ENCODE measurements at places on chromosomes 5 and 9. TPM values are rescaled to one million over a fixed set of nuclear protein-coding genes. Genes with fewer than 3 reads are reported as not detected.

DNA sequence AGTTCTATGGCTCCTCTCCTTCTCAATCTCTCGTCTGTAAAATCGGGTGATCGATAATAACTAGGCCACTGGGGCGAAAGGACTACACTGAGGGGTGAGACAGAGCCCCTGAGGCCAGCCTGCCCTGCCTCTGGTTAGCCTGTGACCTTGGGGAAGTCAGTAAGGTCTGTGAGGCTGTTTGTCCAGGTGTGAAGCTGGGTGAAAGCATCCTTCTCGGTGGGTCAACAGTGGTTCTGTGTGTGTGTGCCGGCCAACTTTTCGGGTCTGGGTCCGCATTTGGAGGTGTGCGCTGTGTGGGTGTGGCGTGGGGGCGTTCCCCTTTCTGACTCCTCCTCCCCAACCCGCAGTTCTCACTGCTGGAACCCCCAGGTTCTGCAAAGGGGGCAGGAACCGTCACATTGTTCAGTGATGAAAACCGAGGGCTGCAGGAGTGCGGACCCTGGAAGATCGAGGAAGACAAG, 5.0 kb upstream of the RNF44 start:
- peaks cover 38% of the 10 kb centered on the region for H3K4me1 ChIP-seq
- H3K27me3 ChIP-seq: no peaks in the 10 kb centered on the region
- peaks cover 9% of the 10 kb centered on the region for H3K36me3 ChIP-seq
- H3K27ac ChIP-seq: no peak overlapping the region
- no peak for DNase-seq

SPINK13 gene
- 0.30 TPM for polyA plus RNA-seq

GRCh38 chr5:151547364-151547763, 43.8 kb downstream of the FAT2 start:
- no peaks in the 10 kb centered on the region for H3K4me1 ChIP-seq
- DNase-seq: no peak
- no peaks in the 10 kb centered on the region for H3K36me3 ChIP-seq

GRCh38 chr5:54702470-54702869, 184.9 kb downstream of the SNX18 start:
- H3K36me3 ChIP-seq: no peaks in the 10 kb centered on the region
- no peak for DNase-seq
- no peak overlapping the region for H3K4me3 ChIP-seq
- H3K4me1 ChIP-seq: peaks cover 11% of the 10 kb centered on the region

PJA2 gene
- 262 TPM for polyA plus RNA-seq

DNA sequence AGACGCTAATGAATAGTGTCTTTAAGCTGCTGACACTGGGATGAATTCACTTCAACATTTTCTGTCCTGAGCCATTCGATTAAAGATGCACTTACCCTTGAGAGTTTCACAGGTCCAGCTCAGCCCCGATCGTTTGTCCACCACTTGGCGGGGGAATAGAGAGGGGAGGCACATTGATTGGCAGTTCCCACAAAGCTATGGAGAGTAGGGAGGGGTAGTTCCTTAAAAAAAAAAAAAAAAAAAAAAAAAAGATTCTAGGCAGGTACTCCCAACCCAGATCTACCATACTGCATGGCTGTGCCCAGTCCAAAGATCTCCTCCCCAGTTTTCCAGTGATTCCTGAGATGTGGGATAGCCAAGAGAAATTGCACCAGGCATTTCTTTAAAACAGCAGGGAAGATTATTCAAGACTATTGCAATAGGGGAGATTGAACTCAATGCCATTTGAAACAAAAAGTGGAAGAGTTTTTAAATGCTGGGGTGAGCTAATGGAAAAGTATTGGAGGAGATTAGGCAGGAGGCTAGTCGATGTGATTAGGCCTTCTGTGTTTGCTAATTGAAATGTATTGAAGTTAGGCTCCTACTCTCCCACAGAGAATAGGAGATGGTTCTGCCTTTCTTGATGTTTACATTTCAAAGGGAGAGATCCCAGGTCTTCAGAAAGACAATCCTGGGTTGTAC, 2217.4 kb upstream of the WWC1 start:
- no peaks in the 10 kb centered on the region for H3K36me3 ChIP-seq
- H3K27ac ChIP-seq: no peak overlapping the region
- no peaks in the 10 kb centered on the region for H3K4me1 ChIP-seq
- DNase-seq: peak; percentile 10

GRCh38 chr5:32710550-32711361, at the start of gene NPR3:
NPR3 (plus strand) TSS chr5:32711321; CDS start chr5:32711777, 456 bp downstream.
- H3K4me3 ChIP-seq: peak within 1 kb of the TSS; percentile 62
- H3K36me3 ChIP-seq: no peaks in the 10 kb centered on the region
- no peak for DNase-seq
- peaks cover 43% of the 10 kb centered on the region for H3K4me1 ChIP-seq
- peaks cover 58% of the 10 kb centered on the region for H3K27me3 ChIP-seq

IFNA17 gene
- not detected for polyA plus RNA-seq

ANKDD1B gene
- 3.0 TPM for polyA plus RNA-seq

ADAMTS13 gene
- polyA plus RNA-seq: 13.4 TPM

GRCh38 chr5:101966476-101966875, 329.6 kb downstream of the SLCO4C1 start:
- no peaks in the 10 kb centered on the region for H3K4me1 ChIP-seq
- no peak overlapping the region for H3K4me3 ChIP-seq
- H3K36me3 ChIP-seq: no peaks in the 10 kb centered on the region
- H3K27ac ChIP-seq: peak overlapping the region; percentile 62

DNA sequence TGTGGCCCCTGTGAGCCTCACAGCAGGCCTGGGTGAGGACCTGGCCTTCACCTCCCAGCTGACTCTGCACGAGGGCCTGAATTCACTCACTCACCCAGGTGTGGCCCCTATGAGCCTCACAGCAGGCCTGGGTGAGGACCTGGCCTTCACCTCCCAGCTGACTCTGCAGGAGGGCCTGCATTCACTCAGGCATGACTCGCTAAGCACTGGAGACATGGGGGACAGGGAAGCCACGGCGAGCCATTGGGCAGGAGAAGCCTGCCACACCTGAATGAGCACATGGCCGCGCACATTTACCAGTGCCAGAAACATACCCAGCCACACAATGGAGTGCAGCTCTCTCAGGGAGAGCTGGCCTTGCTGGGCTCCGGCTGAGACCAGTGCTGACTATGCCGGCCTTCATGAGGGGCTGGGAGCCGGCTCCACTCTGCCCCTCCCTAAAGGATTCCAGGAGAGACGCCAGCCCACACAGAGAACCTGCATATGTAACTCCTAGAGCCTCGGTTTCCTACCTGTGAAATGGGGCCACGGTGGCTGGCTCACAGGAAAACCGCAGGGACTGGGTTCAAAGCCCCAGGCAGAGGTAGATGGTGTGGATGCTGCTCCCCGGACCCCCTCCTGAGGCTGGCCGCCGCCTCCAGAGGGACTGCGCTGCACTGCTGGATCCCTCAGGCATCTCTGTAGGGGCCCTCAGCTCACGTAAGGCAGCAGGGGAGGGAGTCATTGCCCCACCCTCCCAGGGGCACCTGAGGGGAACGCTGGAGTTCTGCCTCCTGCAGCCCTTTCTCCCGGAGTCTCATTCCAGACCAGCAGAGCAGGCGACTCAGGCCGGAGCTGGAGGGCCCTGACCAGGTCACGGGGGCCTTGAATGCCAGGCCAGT, 7.2 kb downstream of the ADAMTS2 start:
- peaks cover 14% of the 10 kb centered on the region for H3K36me3 ChIP-seq
- H3K27me3 ChIP-seq: peaks cover 7% of the 10 kb centered on the region
- no peak overlapping the region for H3K27ac ChIP-seq
- H3K4me3 ChIP-seq: no peak overlapping the region
